Stromal cell of bone marrow (primary cell): ENCODE measurements at places on chromosomes 7 and 10.

GRCh38 chr7:101164071-101164840 is 1.1 kb downstream of the VGF start:
- DNase-seq: no peak

DNA sequence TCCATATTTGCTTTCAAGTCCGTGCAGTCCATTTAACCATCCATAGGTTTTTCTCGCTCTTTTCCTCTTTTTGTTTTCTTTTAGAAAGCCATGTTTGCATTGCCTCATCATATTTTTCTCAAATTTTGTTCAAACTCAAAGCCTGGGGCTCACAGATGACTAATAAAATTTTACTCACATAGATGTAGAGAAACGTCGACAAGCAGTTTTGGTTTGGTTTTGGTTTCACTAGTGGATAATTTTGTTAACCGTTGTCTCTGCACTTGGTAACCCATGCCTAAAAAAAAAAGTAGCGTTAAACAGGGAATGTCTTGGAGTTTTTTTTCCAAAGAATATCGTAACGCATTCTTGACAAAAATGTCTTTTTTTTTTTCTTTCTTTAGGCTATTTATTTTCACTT is 344.2 kb upstream of the GALNT17 start:
- no peak for DNase-seq

DNA sequence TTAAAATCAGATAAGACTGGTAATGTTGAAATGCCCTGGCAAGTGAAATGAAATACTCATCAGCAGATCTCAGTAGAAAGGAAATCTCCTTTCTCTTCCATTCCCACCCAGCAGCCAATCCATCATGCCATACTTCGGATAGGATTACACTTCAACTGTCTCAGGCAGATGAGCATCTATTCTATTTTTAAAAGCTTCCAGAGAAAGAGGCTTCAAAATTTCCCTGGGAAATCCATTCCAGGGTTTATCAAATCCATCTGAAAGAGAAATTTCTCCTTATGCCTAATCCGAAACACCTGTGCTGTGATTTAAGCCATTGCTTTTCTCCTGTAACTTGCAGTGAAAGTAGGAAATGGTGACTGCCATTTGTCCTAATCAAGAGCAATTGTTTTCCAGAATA is 60.4 kb upstream of the RAPGEF5 start:
- DNase-seq: no peak

DNA sequence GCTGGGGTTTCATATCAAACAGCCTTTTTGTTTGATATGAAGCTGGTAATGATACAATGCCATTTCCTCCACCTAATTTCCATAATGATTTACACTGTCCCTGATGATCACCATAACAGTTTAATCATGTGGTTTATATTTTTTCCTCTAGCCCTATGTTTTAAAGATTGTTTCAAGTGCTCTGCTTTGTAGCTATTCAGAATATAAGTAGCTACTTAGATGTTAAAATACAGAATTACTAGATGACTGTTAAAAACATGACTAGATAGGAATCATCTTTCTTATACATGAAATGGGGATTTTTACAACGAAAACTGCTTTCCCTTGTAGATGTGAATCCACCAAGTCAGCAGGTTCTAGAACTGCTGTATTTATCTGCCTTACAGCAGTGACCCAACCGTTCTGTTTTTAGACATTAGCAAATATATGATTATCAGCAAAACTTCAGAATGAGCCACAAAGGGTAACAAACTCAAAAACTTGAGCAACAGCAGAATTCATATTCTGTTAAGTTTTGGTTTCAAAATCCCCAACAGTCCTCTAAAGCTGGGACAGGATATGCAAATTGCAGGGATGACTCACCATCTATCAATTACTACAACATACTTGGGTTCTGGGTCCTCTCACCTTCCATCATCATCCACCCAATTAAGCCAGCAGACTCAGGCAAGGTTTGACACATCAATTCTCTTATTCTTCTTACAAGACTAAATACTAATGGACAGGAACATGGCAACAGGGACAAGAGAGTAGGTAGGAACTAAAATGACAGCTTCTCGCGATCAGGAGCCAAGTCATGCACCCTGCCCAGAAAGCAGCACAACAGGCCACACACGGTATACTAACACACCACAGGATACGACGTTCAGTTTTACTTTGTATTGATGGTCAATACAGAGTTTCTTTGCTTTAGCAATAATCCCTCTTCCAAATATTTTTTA is 83.9 kb downstream of the PIP4K2A start:
- DNase-seq: peak; percentile 43

DNA sequence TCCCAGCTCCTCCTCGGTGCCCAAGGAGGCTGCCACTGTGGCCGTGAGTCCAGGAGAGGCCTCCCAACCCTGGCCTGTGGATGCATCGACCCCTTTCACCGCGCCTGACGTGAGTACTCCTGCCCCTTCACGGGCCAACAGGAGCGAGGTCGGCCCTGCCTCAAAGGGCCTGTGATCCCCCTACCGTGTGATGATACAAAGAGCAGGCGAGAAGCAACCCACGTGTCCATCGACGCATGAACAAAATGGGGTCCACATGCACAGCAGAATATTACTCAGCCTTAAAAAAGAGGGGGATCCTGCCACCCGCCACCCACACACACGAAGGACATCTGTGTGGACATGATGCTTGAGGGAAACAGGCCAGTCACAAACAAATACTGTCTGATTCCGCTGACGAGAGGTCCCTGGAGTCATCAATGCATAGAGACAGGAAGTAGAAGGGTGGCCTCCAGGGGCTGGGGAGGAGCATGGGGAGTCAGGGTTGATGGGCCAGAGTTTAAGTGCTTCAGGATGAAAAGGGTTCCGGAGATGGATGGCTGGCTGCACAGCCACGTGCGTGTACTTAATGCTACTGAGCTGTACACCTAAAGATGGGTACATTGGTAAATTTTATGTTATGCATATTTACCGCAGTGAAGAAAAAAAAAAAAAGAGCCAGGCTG is 151.9 kb downstream of the PRKAG2 start:
- DNase-seq: no peak

DNA sequence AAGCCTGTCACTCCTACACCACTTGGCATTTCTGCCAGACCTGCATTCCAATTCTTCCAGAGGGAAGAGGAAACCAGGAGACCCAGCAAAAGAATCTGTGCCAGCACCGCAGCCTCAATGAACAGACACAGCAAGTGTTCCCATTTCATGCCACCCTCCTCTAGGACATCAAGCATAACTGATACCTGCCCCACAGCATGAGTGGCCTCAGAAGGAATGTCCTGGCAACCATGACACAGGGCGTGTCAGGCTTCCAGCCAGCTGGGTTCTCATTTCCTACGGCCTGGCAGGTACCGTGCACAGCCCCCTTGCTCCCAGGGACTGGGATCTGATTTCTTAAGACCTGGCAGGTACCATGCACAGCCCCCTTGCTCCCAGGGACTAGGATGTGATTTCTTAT is 7.8 kb downstream of the MAD1L1 start:
- DNase-seq: no peak

DNA sequence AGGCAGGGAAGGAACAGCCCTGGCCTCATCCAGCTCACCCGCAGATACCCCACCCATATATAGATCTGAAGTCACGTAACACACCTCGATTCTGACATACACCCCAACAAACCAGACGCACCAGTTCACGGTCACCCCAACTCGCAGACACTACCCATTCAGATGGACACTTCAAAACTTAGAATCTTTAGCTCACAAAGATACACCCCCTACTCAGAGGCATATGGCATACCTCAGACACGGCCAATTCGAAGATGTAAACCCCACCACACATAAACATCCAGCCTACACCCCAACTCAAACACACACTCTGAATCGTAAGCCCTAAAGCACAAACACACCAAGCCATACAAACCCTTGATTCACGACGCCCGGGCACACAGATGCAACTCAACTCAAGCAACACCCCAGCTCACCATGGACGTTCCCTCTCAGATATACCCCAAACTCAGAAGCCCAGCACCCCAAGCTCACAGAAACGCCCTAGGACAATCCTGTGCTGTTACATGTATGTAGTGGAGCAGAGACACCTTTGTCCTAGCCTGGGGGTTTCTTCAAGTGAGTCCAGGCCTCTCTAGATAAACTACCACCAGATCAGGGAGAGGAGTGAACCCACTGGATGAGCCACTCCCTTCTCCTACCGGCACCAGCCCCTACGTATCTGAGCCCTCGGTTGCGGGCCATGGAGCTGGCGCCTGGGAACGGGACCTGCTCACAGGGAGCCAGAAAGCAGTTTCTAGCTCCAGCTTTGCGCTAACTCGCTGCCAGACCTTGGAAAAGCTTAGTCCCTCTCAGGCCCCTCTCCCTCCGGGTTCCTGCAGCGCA is 8.8 kb downstream of the PSD start:
- DNase-seq: no peak

DNA sequence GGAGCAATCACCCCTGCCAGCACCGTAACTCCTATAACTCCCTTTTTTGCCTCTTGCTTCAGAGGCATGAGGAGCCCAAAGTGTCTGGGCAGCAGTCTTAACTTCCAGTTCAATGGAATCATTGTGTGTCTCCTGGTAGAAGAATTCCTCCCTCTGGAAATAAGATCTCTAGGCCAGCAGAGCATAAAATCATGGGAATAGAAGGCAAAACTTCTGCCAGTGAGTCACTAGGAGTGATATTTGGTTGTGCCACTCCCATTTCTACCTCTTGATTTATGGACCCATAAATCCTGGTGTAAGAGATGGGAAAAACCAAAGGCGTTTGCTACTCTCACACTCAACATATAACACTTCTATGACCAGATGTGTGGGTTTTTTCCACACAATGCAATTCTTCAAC is 104.9 kb upstream of the FAM180A start:
- DNase-seq: peak; percentile 43

DNA sequence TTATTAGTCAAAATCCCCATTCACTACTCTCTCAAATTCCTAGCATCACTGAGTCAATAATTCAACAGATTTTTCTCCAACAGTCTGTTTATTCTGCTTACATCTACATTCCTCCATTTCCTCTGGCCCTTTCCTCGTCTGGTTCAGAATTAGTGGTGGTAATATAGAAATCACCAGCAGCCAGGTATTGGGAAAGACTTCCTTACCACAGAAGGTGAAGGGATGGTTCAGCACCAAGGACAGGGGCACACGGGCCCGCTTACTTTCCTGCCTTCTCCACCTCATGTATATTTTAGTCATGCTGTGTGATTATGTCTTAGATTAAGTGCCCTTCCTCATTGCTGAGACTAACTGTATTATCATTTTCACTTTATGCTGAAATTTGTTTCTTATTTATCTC is 70.4 kb upstream of the APBB1IP start:
- DNase-seq: no peak

- no peak for DNase-seq
Measured at GRCh38 chr7:92714280-92714679, 122.1 kb downstream of the CDK6 start.

DNA sequence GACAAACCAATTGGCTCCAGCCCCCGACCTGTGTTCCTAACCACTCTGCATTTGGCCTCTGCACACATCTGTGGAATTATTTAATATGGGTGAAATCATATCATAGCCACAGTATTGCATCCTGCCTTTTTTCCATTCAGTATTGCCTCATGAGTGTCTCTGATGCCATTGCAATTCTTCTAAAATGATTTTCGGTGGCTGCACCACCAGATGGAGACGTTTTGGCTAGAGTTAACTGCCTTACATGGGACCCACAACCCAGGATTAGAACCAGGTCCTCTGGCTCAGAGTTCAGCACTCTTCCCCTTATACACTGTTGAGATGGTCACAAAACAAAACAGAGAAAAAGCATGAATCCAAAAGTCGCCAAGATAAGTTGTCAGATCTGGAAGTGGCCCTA is 180.8 kb downstream of the EMX2 start:
- DNase-seq: peak; percentile 5

DNA sequence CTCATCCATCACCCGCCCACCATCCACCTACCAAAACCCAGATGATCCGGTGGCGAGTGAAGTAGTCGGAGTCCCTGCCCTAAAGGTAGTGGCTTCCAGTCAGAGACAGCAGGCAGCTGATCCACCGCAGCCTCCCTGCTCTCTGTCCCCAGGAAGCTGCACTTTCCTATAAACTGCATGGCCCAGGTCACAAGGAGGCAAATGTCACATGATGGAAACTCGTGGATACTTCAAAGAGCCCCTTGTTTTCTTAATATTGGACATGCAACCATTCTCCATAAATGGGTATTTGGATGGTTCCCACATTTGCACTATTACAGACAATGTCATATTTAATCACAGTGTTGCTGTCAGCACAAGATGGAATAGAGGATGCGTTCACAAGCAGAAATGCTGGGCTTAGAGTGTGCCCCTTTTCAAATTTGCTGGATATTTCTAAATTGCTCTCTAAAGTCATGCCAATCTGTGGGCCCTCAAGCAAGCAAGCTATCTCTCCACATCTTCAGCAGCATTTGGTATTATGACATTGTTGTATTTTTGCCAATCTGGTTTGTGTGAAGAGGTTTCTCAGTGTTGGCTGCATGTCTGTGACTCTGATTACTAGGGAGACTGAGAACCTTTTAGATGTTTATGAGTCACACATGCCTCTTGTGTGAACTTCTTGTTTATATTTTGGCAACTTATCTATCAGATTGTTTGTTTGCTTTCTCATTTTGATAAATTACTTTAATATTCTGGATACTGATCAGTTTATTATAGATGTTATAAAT is 822.0 kb downstream of the TNS3 start:
- peak; percentile 52 for DNase-seq

DNA sequence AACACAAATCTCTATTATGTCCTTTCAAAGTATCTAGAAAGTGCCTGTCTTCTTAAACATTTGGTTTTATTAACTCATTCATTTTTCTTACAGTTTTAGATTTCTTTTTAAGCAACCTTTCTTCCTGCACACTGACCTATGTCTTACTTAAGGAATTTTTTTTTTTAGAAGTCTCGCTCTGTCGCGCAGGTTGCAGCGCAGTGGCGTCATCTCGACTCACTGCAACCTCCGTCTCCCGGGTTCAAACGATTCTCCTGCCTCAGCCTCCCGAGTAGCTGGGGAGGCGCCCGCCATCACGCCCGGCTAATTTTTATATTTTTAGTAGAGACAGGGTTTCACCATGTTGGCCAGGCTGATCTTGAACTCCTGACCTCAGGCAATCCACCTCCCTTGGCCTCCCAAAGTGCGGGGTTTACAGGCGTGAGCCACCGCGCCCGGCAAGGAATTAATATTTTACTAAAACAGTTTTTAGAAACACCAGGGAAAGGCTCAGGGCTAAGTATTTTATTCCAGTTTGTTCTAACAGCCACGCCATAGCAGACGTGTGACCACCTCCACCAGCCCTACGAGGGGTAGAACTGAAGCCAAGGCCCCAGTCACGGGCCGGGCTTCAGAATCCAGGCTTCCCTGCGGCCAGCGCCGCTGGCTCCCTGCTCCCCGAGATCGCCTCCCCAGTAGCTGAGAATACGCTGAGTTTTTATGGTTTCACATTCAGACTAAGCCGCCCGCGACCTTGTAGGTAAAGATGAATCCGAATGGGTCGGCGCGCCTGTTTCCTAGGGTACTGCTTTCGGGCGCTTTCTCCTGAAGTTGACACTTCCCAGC is 941 bp upstream of the LUC7L2 start:
- DNase-seq: no peak

GRCh38 chr10:125296598-125296997 is 136.2 kb upstream of the CTBP2 start:
- DNase-seq: no peak

- DNase-seq: no peak
Measured at GRCh38 chr7:157267956-157268355, 68.8 kb upstream of the DNAJB6 start.

GRCh38 chr10:112919721-112920120 is 30.3 kb upstream of the TCF7L2 start:
- DNase-seq: peak; percentile 25

GRCh38 chr10:45428611-45429510 is 54.8 kb downstream of the ALOX5 start:
- no peak for DNase-seq

- peak; percentile 6 for DNase-seq
Measured at GRCh38 chr7:67821116-67821515, 824.5 kb downstream of the TYW1 start.
